ENCODE measurements at places on chromosomes 7 and 10.

DNA sequence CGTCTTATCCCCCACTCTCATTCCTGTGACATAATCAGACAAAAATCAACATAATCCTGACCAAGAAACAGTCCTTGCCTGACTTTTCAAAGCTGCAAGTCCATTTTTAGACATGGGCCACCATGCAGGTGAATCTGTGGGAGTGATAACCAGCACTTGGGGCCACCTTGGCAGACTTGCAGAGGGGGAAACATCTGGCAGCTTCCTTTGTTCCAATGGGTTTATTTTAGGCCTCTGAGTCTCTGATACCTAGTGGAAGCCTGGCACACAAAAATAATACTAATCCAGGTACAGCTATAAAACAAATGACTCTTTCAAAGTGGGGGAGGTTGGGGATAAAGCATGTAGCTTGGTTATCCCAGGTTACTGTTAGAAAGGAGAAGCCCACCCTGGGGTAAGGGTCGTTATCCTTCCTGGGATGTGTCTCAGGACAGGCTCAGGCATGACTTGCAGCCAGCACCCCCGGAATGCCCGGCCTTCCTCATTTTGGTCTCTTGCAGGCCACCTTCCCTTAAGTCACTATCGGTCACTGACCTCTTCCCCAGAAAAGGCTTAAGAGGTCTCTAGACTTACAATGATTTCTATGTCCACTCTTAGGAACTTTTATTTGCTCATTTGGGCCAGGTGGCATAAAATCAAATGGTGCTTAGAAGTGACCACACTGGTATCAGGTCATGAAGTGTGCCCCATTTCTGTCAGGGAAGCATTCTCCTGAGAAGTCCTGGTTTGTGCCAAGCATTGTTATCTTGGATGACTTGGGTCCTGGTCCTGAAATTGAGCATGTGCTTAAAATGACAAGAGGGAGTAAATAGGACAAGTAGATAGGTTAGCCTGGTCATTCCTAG is 37.6 kb downstream of the EEPD1 start:
- DNase-seq, result no peak

DNA sequence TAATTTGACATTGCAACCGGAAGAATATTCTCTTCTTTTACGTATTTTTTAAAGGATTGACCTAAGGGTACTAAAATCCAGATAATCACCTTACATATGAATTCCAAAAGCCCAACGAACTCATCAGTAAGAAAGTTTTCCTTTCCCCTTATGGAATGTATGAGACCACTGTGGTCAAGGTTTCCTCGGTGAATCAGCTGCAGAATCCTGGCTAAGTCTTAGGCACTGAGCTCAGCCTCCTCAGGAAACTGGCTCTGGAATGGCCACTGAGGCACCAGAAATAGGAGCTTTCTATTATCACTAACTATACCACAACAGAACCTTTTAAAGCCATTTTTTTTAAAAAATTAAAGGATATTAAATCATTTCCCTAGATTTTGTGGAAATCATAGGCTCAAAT is 21.0 kb downstream of the SVIL start:
- DNase-seq, result no peak

GRCh38 chr7:1851721-1852516 is 181.8 kb downstream of the ELFN1 start:
- DNase-seq, result no peak

- DNase-seq, result no peak
Observed at GRCh38 chr10:9060314-9060713, 1005.8 kb downstream of the GATA3 start.

DNA sequence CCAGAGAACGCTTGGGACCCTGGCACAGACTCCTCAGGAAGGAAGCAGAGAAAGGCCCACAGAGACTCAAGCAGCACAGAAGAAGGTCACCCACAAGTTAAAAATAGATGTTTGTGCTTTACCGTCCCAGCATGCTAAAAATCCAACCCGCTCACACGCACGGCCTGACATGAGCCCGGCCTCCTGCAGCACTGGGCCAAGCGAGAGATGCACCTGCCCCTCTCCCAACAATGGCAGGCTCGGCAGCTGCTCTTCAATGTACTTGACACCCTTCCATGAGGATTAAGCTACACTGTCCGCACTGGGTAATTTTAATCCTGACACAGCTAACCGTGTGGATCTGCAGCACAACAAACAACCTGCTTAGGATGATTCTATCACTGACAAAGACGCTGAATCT is 9.3 kb downstream of the DIP2C start:
- DNase-seq, result peak; percentile 90

- DNase-seq, result no peak
Observed at GRCh38 chr10:97378933-97379921, 21.9 kb downstream of the RRP12 start.

DNA sequence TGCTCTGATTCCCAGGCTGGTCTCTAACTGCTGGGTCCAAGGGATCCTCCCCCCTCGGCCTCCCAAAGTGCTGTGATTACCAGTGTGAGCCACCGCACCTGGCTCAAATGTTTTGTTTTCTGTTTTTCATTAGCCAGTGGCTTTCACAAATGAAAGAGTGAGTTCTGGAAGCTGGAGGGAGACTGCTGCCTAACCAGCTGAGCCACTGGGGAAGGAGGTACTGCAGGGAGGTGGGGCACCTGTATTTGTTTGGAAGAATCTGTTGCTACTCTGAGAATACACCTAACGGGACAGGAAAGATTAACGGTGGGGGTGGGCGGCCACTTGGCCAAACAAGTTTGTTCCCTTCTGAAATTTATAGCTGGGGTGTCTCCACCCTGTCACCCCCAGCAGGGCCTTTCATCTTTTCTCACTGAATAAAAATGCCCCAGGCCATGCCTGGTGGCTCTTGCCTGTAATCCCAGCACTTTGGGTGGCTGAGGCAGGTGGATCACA is 4.7 kb downstream of the STOX1 start:
- DNase-seq, result no peak

- DNase-seq, result no peak
Observed at GRCh38 chr10:62527019-62527827, 153.1 kb downstream of the ZNF365 start.

GRCh38 chr10:71468363-71469094 is 71.8 kb downstream of the CDH23 start:
- no peak for DNase-seq

- DNase-seq, result no peak
Observed at GRCh38 chr7:101634196-101634717, 5.2 kb upstream of the MYL10 start.

DNA sequence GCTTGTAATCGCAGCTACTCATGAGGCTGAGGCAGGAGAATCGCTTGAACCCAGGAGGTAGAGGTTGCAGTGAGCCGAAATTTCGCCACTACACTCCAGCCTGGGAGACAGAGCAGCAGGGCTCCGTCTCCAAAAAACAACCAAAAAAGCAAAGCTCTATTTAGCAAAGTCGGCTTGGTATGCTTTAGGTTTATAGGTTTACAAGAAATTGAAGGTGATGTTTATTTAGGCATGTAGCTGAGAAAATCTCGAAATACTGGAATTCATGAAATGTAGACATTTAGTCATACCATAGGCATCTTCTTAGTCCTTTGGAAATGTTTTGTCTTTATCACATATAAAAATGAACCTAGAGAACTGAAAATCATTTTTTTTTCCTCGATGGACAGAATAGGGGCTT is 453.8 kb upstream of the ANKRD30A start:
- no peak for DNase-seq

Measured in SHP77 (cell line).